ENCODE measurements at places on chromosomes 13 and 19.

DNA sequence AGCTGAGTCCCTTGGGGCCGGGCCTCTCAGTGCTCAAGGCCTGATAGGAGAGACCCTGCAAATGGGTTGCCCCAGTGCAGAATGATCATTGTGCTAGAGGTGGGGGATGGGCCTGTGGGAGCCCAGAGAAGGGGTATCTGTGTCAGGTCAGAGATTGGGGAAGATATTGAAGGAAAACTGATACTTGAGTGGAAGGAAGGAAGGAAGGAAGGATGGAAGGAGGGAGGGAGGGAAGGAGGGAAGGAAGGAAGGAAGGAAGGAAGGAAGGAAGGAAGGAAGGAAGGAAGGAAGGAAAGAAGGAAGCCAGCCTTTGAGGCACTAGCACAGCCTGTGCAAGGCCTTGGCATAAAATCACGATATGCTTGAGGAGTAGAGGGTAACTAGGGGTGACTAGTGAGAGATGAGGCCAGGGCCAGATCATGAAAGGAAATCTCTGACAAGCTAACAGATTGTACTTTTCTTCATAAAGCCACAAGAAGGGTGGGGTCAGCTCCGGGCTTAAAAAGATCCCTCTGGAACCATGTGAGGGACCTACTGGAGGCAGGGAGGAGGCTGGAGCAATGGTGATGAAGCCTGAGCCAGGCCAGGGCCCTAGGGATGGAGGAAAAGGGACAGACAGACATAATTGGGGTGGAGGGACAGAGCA is 11.4 kb downstream of the PTH2 start:
- DNase-seq = no peak

DNA sequence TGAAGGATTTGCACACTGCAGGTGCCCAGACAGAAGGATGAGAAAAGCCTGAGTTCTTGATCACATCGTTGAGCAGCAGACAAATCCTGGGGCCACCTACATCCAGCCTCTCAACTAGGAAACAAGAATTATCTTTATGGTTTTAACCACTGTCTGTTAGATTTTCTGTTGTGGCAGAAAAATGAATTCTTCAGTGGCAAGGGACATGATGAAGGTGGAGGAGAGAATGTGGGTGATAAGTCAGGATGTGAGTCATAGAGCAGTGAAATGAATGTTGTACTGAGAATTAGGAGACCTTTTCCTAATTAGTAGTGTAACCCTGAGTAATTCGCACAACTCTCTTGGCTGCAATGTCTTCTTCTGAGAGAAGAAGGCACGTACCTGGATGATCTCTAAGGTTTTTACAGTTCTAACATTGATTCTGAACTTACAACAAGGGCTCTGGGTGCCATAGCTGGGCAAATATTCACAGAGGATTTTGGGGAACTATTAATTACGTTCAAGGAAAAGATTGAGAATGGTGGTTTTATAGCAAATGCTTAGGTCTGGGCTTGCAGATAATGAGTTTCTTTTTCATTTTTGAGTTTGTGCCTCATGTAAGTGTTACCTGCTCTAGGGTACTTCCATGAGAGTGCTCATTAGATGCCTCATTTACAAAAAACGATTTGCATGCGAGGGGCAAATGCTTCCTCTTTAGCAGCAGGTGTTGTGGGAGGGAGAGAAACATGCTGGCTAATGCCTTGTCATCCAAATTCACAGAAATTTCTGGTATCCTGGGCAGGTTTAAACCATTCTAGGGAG is 111.0 kb upstream of the KL start:
- no peak for DNase-seq

- DNase-seq = no peak
These were observed 39.1 kb downstream of the SLC7A9 start for GRCh38 chr19:32830231-32831014.

DNA sequence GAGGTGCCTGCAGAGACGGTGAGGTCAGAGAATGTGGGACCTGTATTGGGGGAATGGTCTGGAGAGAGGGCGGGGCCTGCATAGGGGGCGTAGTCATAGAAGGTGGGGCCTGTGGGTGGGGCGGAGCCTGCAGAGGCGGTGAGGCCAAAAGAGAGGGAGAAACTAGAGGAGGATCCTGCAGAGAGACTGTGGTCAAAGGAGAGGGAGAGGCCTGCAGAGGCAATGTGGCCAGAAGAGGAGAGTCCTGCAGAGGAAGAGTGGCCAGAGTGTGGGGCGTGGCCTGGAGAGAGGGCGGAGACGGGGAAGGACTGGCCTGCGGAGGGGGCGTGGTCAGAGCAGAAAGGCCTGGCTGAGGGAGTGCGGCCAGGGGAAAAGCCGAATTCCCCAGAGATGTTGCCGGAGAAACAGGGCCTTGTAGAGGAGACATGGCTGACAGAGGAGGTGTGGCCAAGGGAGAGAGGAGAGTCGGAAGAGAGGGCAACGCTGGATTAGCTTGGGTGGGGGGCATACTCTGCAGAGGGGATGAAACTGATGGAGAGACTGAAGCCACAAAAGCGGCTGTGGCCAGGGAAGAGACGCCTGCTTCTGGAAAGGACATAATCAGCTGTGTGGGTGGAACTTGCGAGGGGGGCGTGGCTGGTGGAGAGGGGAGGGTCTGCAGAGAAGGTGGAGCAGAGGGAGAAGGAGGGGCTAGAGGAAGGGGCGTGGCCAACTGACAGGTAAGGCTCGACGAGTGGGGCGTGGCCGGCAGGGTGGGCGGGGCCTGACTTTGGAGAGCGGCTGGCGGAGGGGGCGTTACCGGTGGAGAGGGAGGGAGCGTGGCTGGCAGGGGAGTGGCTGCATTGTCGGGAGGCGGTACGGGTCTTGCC is 2.5 kb downstream of the PRR36 start:
- DNase-seq = peak; percentile 88

DNA sequence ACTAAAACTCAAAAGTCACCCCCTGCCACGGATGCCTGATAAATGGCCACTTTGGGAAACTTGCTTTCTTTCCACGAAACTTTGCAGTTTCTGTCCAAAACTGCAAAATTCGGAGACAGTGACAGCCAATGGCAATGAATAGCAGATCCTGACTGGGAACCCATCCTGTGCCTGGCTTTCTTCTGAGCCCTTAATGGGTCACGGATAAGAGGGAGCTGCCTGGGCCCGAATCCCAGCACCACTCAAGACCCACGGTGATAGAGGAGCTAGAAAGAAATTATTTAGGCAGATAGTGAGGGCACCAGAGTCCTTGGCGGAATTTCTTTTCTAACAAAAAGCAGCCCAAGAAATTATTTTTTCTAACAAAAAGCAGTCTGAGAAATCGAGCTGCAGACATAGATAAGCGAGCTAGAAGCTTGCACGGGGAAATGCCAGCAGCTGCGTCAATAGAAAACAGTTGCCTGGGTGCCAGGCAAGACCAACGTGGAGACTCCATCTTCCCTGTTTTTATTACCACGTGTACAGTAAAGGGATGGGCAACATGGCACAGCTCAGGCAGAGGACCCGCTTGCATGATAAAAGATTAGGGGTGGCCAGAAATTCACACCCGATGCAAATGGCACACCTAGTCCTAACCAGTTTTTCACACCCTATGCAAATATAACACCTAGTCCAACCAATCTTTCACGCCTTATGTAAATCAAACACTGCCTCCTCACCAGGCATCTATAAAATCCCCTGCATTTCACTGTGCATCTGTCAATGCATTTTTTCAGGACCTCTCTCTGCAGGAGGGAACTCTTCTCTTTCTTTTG is 7.1 kb upstream of the HSH2D start:
- no peak for DNase-seq

GRCh38 chr19:6983448-6983847 is 37.8 kb downstream of the MBD3L2B start:
- no peak for DNase-seq

DNA sequence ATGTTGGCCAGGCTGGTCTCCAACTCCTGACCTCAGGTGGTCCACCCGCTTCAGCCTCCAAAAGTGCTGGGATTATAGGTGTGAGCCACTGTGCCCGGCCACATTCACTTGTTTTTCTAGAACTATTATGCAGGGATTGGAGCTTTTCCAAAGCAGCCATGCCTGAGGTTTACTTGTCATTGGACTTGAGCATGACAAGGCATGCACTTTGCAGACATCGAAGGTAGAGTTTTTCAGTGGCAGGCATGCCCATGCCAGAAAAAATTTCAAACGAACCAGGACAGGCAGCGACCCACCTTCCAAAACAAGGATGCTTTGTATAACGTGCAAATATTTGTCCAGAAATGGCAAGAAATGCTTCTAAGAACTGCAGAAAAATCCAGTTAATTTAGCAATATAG is 17.7 kb downstream of the PNMA8A start:
- no peak for DNase-seq

GRCh38 chr19:48094855-48095203 is 15.8 kb downstream of the PLA2G4C start:
- no peak for DNase-seq

DNA sequence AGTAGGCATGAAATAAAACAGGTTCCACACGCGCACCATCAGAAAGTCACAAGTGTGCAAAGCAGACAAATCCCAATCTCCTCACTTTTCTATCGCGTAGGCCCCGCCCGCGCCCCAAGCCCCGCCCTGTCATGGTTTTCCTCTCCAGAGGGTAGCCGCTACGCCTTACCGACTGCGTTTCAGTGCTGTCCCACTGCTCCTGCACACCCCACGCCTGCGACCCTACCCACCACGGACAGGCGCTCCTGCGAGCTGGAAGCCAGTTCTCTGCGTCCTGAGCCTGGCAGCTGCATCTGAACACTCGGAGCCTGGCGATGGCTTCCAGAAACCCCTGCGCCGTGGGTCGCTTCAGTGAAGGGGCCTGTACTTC is 379 bp upstream of the ZNF470 start:
- DNase-seq = peak; percentile 17

GRCh38 chr19:55490478-55491432 is 2.5 kb downstream of the SSC5D start:
- no peak for DNase-seq

DNA sequence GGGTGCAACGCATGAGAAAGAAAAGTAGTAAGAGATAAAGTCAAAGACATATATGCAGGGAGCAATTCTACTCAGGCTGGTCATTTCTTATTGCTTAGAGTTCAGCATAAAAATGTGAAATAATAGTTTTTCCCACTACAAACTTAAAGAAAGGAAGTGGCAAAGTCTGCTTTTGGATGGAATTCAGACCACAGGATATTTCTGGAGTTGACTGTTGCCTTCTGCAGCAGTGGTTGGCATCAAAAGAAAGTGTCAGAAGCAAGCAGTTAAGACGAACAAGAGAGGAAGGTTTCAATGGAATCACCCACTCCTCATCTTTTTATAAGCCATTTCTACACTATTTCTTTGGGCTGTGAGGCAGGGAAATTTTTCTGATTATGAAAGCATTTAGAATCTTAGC is 36.2 kb upstream of the TRPC4 start:
- no peak for DNase-seq

GRCh38 chr13:102768909-102769308 is 4.7 kb downstream of the TEX30 start:
- no peak for DNase-seq

- peak; percentile 90 for DNase-seq
These were observed 547 bp upstream of the INTS6 start for GRCh38 chr13:51453207-51453958.

DNA sequence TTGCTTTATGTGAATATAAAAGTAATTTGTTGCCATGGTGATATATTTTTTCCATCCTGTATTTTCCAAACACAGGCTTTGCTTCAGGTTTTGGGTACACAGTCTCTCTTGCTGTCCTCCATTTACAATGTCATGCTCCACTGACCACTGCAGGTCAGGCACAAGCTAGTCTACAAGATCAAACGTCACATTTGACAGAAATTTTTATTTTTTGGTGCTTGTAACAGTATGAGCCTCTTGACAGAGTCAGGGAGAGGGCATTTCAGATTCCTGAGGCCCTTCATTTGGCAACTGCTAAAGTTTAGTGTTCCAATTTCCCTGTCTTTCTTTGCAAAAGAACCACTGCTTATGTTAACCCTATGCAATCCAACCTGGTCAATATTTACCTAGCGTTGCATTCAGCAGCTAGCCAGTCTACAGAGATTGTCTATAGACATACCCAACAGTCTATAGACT is 175.0 kb downstream of the RFC3 start:
- no peak for DNase-seq

GRCh38 chr19:29724102-29724641 is 9.1 kb upstream of the C19orf12 start:
- DNase-seq = no peak

GRCh38 chr13:20673715-20674114 is 29.8 kb upstream of the IL17D start:
- DNase-seq = no peak

GRCh38 chr13:39186205-39186875 is 148.1 kb downstream of the NHLRC3 start:
- DNase-seq = no peak

GRCh38 chr13:53151336-53152056 is 122.9 kb downstream of the OLFM4 start:
- no peak for DNase-seq

DNA sequence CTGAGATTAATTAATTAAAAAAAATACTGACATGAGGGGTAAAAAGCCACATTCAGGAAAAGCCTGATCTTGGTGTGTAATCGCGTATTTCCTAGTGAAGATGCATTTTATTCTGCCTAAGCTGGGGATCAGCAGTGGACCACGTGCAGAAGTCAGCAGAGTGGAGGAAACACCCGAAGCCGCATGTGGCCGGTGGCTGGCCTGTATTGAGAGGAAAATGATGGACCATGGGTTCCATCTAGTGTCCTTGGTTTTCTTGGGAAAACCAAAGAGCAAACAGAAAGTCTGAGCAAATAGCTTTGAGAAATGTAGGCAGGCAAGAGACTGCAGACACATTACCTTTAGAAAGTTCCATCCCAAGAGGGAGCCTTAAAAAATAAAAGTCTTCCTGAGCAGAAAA is 23.7 kb upstream of the SHISA2 start:
- no peak for DNase-seq

DNA sequence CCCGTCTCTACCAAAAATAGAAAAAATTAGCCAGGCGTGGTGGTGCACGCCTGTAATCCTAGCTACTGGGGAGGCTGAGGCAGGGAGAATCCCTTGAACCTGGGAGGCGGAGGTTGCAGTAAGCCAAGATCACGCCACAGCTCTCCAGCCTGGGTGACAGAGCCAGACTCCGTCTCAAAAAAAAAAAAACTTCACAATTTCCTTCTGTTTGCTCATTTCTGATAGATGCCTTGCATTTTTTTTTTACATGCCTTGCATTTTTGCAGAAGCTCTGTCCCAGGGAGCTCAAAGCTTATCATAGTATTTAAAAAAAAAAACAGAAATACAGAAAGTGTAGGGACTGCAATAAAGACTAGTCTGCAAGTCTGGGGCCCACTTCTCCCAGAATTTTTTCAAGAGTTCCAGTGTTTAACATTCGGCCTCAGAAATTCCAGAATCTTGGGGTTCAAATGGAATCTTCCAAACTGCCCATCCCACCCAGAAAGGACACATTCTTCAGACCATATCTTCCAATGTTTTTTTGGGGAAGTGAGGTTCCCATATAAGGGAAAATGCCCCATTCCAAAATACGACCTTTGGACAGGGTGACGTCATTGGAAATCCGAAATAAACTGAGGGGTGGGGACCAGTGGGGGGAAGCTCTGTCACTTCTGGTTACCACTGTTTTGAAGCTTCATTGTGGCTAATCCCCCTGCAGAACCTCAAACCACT is 17.2 kb upstream of the RAB8A start:
- DNase-seq = no peak

DNA sequence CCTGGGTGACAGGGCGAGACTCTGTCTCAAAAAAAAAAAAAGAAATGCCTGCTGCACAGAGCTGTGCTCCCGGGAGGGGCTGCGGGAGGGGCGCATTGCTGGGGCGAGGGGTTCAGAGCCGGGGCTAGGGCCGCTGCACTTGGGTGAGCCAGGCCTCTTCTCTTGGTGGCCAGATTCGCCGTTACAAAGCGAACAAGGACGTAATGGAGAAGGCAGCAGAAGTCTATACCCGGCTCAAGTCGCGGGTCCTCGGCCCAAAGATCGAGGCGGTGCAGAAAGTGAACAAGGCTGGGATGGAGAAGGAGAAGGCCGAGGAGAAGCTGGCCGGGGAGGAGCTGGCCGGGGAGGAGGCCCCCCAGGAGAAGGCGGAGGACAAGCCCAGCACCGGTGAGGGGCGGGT is 19.0 kb downstream of the PLIN4 start:
- no peak for DNase-seq
